ENCODE measurements at places on chromosomes 16 and 17.

GRCh38 chr16:67395458-67396158 lies 2.3 kb upstream of the TPPP3 start:
- no peak for DNase-seq

GRCh38 chr16:48041981-48042421 lies 113.8 kb downstream of the ABCC12 start:
- DNase-seq: no peak

- DNase-seq: no peak
Observed at GRCh38 chr17:49000943-49001342, 3.8 kb downstream of the IGF2BP1 start.

DNA sequence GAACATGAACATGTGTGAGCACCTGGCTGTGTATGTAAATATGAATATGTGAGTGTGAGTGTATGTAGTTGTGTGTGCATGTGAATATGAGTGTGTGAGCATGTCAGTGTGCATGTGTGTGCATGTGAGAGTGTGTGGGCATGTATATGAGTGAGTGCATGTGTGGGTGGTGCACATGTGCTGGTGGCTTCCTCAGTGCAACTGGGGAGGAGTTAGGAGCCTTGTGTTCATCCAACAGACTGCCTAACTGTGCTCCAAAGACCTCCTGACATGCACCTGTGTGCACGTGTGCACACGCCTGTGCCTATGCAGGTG lies 1.4 kb downstream of the TMEM235 start:
- DNase-seq: no peak

DNA sequence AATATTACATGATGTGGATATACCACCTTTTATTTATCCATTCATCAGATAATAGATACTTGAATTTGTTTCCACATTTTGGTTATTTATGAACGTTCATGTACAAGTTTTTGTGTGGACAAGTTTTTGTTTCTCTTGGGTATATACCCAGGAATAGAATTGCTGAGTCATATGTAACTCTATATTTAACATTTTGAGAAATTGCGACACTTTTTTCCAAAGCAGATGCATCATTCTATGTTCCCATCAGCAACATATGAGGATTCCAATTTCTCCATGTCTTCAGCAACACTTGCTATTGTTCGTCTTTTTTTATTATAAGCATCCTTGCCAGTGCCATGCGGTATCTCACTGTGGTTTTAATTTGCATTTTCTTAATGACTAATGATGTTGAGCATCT lies 93.9 kb downstream of the GSG1L start:
- no peak for DNase-seq

DNA sequence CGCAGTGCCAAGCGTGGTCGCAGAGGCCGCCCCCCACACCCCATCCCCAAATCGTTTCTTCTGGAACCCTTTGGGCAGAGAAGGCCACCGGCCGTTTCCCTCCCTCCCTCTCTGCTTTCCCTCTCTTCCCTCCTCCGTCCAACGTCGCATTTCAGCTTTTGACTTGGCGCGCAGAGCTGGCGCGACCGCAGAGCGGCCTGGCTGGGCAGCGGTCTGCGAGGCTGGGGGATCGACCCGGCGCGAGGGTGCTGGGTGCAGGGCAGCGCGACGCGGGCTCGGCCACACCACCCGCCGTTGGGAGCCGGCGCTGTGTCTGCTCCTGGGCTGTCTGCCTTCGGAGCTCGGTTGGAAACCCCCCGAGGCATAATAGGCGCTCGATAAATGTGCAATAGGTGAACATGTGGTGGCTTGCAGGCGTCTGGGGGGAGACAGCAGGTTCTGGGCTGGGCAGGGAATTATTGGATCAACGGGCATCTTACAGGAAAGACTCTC lies 2.8 kb upstream of the NTN3 start:
- no peak for DNase-seq

GRCh38 chr17:2391597-2392251 lies 9.1 kb downstream of the MNT start:
- DNase-seq: no peak

DNA sequence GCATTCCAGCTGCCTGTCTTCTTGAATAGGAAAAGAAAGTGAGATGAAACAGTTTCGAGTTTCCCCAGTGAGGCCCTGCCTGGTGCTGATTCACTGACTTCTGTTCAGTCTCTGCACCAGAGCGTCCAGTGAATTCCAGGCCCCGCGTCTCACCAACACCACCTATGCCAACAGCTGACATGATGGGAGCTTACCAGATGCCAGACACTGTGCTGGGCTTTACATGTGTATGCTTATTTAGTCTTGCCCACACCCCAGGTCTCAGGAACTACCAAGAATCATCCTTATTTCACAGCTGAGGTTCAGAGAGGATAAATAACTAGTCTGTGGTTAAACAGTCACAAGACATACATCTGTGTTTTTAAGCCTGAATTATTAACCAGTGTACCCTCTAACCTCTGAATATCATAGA lies 29.1 kb upstream of the IRX6 start:
- DNase-seq: no peak

- no peak for DNase-seq
Observed at GRCh38 chr16:30060346-30060745, 5.2 kb upstream of the ALDOA start.

DNA sequence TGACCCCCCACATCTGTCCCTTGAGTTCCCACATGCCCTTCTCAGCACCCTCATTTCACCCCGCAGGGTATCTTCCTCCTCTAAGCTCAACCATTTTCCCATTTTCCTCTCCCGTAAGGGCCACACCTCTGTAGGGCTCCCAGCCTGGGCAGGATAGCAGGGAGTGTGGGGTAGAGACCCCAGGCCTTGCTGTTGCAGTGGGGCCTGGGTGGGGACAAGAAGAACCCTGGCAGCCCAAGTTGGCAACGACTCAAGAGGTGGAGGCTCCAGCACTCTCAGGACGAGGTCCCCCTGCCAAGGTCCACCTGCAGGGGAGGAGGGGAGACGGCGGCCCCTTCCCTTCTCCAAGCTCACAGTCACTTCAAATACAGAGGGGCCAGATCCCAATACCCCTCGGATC lies 2.0 kb upstream of the TMEM92 start:
- no peak for DNase-seq
